IMR-90 (cell line): ENCODE measurements at places on chromosomes 11 and 22. TPM values are rescaled to one million over a fixed set of nuclear protein-coding genes. Genes with fewer than 3 reads are reported as not detected.
A peak's percentile ranks its signal among the peaks of the same experiment; 100 is the strongest.

DNA sequence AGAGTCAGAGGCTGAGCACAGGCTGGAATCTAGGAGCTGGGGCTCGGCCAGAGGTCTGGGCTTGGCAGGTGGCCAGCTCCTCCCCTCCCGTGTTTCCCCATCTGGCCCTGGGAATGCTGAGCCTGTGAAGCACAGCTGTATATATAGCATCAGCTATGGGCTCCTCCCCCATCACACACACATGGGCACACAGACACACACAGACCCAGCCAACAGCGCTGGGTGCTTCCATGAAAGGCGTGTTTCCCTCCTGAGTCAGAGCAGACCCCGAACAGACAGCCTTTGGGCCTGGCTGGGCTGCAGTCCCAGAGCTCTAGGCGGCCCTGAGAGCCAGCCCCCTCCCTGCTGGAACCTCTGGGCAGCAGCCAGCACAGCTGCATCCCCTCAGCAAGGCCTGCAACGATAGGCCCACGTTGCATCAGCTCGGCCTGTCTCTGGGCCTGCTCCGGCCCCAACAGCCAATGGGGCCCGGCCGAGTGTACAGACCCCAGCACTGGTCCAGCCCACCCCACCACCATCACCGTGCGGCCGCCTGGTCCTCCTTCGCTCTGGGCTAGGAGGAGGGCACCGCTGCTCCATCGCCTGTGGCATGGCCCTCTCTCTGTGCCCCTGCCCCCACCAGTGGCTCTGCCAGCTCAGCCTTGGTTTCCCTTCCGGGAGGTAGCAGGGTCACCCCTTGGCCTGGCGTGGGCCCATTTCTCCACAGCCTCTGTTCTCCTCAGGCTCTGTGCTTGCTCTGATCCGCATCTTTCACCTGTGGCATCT is 7.6 kb upstream of the SERPINH1 start:
- peak; percentile 100 for DNase-seq

DNA sequence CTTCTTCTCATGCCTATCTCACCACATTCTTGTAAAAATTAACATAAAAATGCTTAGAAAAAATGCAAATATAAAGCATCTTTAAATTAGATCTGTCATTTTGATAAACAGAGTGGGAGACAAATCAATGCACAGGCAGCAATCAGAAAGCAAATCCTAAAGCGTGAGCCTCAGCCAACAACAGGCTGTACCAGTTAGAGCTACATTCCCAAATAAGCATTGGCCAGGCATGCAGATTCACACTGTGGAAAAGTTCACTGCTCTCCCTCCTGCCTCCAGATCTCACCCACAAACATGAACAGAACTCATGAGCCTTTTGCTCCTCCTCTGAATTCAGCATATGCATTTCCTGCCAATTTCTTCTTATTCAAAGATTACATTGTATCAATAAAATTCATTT is 115.2 kb upstream of the FAT3 start:
- no peak for DNase-seq

DNA sequence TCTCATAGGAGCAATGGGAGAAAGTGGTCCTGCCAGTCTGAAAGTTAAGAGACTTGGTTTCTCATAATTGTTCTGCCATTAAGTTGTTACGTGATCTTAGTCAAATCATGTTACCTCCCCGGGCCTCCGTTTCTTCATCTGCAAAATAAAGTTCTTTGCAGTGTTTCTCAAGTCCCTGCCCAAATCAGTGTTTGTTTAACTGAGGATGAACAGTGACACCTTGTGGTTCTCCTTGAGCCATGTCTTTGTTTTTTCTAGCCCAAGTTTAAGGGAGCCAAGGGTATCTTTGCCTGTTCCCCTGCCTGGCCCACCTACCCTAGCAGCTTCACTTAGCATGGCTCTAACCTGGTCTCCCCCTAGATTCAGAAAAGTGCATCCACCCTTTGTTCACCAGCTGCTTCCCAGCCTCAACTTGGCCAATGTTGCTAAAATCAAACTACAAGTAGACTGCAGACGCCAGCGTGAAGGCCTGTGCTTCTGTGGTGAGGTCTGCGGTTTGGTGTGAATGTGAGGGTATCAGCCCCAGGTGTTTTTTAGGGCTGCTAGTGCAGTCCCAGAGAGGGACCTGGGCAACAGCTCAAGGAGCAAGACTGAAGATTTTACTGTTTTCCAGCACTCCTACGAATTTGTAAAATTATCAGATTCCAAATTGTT is 35.5 kb downstream of the FZD4 start:
- peak; percentile 81 for DNase-seq

DNA sequence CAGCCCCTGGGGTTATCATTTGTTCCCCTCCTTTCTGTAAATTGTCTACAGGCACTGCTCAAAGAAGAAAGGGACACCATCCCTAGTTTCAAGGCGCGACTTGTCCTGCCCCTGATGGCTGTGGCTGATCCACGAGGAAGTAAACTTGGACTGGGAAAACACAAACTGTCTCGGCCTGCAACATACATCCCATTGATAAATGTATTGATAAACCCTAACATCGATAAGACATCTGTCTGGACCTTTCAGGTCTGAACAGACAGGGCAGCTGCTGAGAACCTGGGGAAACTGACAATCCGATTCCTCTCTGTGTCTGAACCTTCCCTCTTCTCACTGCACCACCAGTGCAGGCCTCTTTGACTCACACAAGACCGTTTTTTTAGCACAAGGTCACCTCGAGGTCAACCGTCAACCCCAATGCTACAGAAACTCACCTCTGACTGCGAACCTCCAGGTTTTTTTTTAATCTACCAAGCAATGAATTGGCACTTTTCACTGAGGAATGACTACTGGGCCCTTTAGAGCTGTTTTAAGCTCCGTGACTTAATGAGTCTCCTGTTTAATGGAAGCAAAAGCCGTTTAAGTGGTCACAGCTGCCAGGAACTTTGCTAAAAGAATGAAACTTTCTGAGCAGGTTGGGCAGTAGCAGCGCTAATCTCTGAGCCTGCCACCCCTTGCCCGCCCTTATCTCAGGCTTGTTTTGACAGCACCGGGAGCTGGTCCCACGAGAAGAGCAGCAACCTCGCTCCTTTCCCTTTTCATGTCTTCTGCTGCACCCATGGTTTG is 203.8 kb upstream of the TMEM45B start:
- no peak for DNase-seq

GPHA2 gene
- total RNA-seq = not detected in 2 replicates
